Activated naive CD8-positive, alpha-beta T cell treated with anti-CD3 and anti-CD28 coated beads for 36 hours (primary cell): ENCODE measurements at places on chromosomes 6 and 20.

GRCh38 chr6:328136-328670 lies 35.9 kb downstream of the DUSP22 start:
- no peak for DNase-seq

GRCh38 chr6:146968041-146968760 lies 236.0 kb upstream of the STXBP5 start:
- no peak for DNase-seq

DNA sequence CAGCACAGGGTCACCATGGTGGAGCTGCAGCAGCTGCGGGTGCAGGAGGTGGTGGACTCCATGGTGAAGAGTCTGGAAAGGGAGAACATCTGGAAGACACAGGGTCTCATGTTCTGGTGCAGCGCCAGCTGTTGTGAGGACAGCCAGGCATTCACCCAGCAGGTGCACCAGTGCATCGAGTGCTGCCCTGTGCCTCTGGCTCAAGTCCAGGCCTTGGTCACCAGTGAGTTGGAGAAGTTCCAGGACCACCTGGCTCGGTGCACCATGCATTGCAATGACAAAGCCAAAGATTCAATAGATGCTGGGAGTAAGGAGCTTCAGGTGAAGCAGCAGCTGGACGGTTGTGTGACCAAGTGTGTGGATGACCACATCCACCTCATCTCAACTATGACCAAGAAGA lies 22.9 kb upstream of the RIPK1 start:
- DNase-seq, result no peak

GRCh38 chr6:156645097-156645496 lies 132.1 kb upstream of the ARID1B start:
- no peak for DNase-seq

GRCh38 chr6:53696341-53696740 lies 30.8 kb upstream of the KLHL31 start:
- DNase-seq, result no peak

GRCh38 chr6:13491538-13491937 lies 4.1 kb upstream of the GFOD1 start:
- no peak for DNase-seq

GRCh38 chr6:170129691-170130171 lies 161.1 kb downstream of the DLL1 start:
- DNase-seq, result no peak
